ENCODE measurements at places on chromosomes 6 and 20.

DNA sequence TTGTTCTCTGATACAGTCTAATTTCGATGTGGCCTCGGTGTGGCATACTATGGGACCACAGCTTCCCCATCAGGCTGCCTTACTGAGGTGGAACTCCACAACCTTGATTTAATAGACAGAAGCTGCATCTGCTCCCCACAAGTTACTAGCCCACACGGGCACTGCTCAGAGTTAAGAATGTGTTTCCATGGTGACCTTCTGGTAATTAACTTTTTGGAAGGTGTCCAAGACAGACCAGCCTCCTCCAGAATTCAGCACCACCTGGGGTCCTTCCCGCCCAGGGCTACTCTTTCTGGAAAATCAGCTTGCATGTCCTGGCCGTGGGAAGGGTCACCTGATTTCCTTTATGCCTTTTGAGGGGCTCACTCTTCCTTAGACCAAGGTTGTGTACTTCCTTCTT, 48.7 kb upstream of the CDH4 start:
- no peak for DNase-seq

DNA sequence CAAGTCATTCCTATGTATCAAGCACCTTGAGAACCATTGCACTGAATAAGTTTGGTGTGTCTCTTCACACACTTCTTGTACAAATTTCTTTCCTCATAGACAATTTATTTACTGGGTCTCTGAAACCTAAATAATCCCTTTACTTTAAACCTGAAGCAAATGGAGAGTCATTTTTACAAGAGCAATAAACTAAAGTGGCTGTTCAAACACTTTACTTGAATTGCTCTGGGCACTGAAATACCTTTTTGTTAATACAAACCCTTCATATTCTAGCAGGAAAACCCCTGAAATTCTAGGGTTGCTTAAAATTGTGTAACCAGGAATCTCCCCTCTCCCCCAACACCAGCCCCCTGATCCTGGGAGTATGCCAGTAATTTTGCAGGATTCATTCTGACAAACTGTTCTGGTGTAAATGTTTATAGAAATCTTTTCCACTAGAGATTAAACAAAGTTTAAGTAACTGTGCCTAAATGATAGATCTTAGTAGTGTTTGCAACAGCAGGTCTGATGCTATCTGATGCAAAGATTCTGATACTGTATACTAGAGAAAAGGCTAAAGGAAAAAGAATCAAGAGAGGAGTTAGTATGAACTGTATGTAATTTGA, 13.4 kb downstream of the RSPO3 start:
- DNase-seq, result no peak

DNA sequence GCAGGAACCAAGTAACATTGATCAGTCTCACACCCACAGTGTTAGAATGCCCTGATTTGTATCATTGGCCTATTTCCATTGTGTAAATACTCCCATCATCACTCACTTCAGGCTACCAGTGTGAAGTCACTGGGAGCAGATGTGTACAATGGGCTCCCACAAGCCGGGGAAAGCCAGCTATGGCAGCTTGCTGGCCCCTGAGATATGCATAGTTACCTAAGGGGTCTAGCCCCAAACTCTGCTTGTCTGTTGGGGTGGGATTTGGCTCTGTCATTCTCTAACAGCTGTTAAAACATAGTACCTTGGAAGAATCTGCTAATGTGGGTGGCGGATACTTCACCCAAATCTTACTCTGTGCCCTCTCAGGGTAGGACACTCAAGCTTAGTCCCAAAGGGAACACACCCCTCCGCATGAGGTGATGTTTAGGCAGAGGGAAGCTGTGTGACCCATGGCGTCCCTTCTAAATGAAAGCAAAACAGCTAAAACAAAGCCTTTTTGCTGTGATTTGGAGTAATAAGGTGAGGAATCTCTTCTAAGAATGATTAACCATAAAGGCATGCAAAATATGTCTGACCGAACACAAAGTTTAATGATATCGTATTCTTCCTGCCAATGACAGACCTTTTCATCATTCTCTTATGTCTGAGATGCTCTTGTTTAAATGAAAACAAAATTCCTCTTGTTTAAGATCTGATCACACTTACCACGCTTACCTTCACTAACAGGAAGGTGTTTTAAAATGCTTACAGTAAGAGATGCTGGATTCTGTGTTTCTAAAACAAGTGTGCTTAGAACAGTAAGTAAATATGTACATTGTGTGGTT, 45.9 kb upstream of the PXDC1 start:
- DNase-seq, result peak; percentile 77

DNA sequence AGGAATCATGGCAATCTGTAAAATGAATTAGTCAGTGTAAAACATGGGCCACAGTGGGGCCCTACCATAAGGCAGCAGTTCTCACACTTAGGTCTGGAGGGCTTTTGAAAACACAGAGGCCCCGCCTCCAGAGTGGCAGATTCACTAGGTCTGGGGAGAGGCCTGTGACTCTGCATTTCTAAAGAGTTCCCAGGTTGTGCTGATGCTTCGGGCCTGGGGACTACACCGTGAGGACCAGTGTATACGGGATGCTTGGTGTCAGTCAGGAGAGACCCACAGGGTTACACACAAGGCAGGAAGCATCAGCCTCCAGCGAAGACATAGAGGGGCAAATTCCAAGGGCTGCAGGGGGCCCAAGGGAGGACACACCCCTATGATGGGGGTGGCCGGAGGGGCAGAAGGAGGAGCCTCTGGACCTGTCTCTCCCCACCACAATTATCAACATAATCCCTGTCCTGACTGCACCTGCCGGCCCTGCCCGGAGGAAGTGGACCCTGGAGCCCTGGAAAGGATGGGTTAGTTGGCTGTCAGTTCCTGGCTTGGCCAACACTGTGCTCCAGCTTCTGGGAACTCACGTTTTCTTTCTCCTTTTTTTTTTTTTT, 46.7 kb downstream of the FGD2 start:
- DNase-seq, result no peak

DNA sequence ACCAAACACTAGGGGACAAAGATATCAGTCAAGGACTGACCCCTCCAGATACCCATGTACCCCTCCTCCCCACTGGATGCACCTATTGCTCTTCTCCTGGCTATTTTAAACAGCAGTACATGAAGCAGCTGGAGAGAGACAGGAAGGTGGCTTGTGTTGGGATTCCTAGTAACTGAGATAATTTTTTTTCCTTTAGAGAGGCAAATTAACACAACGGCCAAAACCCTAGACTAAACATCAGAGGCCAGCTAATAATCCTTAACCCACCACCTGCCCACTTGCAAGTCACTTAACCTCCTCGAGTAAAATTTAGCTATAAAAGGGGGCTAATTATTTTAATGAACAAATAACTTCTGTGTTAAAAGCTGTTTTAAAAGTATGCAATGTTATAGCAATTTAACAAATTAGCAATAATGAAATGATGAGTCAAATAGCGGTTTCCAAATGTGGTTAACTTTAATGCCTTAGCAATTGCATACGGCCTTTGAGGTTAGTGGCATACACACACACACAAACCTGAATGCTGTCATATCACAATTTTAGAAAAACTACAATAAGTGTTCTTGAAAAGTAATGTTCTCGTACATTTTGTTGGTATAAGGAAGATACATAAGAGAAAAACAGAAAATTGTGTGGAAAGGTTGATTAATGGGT, 151.7 kb downstream of the FRK start:
- no peak for DNase-seq

DNA sequence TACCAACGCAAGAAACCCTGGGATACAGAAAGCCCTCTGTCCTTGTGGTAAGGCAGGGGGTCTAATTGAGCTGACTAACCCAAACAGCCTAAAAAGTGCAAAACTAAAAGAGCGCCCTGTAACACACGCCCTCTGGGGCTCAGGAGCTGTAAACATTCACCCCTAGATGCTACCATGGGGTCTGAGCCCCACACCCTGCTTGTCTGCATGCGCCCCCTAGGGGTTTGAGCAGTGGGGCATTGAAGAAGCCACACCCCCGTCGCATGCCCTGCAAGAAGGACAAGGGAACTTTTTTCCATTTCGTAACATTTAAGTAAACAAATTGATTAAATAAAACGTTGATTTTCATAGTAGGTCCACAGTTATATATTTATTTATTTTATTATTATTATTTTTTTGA, 616.9 kb upstream of the MAN1A1 start:
- DNase-seq, result no peak

GRCh38 chr20:50610212-50610718, 81.1 kb downstream of the RIPOR3 start:
- DNase-seq, result no peak

DNA sequence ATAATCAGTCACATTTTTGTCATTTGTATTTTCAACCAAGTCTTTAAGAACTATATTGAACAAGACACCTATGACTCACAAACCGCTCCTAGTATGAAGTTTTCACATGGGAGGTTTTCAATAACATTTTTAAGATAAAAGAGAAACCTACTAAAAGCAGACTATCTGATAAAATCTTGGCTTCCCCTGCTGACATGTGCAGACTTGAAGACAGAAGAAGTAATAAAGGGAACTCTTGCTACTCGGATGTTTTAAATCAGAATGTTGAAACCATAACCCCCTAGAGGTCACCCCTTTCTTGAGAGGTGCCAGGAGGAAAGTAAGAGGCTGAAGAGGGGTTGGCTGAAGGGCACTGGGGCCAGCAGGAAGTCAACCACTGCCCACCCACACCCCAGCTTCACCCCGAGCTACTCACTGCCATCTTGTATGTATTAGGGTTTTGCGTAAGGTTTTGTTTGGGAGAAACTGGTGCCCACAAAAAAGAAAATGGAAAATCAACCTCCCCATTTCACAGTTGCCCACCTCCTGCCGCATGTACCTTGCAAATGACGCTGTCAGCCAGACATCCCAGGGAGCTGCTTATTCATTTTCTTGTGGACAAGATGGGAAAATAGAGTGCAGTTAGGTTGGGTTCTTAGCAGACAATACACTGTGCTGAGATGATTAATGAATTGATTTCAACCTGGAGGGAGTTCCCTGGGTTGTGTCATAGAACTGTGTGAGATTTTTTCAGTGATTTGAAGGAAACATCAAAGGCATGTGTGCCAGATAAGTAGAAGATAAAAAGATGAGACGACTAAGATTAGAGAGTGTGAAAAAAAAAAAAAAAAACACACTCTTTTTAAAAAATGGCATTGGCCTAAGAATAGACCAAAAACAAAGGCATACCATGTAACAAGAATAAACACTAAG, 83.2 kb upstream of the TAB2 start:
- no peak for DNase-seq

DNA sequence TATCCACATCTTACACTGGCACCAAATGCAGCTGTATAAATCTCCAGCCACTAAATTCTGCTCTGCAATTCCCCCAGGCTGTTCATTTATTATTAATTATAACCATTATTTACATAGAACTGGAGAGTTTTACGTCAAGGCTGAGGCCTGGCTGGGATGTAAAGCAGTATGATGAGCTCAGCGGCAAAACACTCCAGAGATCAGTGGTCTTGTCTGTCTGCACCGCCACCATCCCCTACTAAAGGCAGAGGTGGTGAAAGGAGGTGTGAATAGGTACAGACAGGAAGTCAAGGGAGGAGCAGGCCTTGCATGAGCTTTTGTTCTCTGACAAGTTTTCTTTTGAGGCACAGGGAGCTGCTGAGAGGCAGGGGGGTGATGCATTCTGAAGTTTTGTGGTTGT, 159.9 kb upstream of the PCSK2 start:
- DNase-seq, result no peak

DNA sequence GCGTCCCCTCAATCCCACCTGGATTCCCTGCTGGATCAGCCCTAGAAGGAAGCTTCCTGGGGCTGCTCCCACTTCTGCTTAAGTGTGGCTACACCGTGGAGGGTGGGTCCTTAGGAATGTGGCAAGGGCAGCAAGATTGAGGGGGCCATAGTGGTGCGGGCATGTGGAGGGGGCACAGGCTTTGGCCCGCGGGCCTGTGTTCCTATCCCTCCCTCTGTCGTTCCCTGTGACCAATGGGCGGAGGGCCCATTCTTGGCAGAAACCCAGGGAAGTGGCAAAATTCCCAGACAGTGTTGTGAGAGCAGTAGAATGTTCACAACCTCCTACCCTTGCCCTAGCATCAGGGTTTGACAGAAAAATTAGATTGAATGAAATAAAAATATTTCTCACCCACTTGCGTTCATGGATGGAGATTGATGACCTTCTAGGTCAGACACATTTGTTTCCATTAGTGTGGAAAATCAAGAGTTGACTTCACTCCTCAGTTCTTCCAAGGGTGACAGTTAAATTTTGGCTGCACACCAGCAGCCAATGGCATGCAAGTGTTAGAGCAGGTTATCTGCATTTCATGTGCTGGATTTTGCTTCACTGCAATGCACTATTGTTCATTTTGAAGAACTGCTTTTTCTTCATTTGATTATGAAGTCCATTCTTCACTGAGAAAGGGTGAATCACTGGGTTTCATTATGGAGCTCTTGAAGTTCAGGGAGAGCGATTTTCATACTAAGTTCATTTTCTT, 49.3 kb upstream of the AHI1 start:
- no peak for DNase-seq

DNA sequence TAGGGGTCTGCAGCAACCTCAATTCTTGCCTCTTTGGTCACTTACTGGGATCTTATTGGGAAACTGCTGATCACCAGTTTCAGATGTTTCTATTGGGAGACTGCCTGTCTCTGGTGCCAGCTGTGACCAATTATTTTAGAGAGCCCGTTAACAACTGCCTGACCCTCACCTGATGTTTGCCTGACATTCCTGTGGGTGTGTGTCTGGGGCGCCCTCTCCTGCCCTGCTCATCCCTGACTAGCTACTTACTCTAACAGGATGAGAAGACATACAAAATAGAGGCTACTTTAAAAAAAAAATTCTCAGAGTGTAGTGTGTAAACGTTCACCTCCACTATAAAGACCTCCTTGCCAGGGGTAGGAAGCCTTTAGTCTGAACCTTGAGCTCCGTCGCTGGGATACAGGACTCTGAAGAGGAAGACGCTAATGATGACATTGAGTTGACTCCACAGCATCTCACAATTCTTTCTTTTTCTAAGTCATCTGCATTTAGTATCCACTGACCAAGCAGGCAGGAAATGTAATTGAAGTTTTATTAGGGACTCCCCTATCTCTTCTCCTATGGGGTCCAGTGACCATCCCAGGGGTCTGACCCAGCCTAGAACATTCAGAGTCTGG, 54.6 kb upstream of the DDR1 start:
- no peak for DNase-seq

DNA sequence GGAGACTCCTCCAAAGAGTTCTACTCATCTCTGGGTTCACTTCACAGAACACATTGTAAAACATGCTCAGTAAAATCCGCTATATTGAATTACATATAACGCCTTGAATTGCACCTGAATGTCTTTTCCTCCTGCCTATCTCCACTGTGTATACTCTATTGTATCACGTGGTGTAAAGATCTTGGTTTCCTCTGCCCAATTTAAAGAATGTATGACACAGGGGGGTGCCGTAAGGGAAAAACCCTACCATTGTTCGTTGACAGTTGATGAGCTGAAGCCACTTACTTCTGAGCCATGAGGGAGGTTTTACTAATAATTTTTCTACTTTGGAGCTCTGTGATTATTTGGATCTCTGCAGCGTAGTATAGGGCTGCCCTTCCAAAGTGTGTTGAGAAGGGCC, 6.0 kb downstream of the ASF1A start:
- DNase-seq, result no peak

- peak; percentile 24 for DNase-seq
Observed at GRCh38 chr20:24109008-24109407, 120.4 kb upstream of the GGTLC1 start.
